ENCODE measurements at places on chromosomes 7 and 10.

- no peak for DNase-seq
Measured at GRCh38 chr10:27696466-27696865, 49.2 kb downstream of the MKX start.

GRCh38 chr10:12796401-12797160 is 204.9 kb downstream of the CCDC3 start:
- DNase-seq, result no peak

DNA sequence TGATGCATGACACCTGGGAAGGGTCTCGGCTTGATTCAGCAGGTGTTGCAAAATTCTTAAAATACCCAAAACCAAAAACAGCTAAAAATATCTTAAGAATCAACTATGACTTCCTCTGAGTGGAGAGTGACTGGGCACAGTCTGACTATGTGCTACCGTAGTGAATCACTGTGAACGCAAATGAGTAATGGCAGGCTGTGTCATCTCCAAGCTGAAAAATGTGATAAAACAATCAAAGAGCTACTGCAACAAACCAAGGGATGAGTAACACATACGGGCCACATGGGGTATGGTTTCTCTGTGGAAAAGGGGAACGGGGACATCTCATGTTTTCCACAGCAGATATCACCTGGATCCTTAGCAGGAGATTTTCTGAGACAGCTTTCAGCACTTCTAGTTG is 127.5 kb downstream of the ABCA13 start:
- no peak for DNase-seq

- DNase-seq, result no peak
Measured at GRCh38 chr7:80832006-80832405, 86.8 kb downstream of the SEMA3C start.

- no peak for DNase-seq
Measured at GRCh38 chr10:46064269-46064817, 18.3 kb upstream of the MSMB start.

Data from stimulated activated CD8-positive, alpha-beta memory T cell treated with anti-CD3 and anti-CD28 coated beads, Interleukin-4, amount 100 ng/mL, for 1 hour (primary cell).